ENCODE measurements at places on chromosomes 6 and 20.

DNA sequence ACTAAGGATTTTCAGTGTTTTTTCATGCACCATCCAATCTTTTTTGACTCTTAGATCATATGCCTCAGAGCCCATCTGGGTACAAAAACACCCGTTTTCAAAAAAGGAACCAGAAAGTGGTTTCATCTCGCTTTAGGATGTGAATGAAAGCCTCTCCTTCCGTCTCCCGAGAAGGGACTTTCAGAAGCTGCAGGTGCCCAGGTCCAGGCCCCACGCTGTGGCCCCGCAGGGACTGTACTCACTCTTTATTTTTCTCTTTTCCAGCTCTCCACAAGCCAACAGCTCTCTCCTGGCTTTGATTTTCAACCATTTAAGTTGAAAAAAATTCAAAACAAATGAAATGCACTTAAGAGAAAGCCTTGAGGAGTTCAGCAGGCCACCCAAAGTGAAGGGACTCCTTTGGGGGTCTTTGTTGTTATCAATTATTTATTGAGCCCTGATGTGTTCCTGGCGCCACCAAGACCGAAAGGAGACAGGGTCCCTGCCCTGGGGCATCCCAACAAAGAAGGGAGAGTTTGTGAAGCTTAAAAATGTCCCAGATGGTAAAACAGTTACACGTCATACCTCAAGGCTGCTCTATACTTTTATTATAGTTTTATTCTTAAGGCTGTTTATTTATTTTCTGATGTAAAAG, 467.3 kb downstream of the PREX1 start:
- no peak for DNase-seq

DNA sequence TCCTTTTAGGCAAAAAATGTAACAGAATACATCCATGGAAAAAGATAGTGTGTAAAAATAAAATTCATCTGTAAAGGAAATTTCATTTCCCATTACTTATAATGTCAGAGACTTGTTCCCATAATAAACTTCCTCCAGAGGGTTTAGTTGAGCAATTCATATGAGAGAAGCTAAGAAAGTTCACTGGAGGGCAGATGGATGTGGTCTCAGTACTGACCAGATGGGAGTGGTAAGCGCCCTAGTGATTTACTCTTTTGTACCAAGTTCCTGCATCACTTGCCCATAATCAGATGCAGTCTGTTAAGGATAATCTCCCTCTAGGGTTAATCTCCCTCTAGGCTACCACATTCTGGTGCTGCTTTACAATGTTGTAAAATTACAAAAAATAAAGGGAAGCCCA, 61.7 kb downstream of the ESF1 start:
- no peak for DNase-seq

DNA sequence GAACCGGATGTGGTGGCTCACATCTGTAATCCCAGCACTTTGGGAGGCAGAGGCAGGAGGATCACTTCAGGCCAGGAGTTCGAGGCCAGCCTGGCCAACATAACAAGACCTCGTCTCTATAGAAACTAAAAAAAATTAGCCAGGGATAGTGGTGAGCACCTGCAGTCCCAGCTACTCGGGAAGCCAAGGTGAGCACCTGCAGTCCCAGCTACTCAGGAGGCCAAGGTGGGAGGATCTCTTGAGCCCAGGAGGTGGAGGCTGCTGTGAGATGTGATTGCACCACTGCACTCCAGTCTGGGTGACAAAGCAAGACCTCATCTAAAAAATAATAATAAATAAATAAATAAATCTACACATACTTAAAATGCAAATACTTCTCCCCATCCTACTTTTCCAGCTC, 55.2 kb upstream of the TTPAL start:
- DNase-seq: no peak

- no peak for DNase-seq
Measured at GRCh38 chr6:108421366-108421765, 126.5 kb downstream of the AFG1L start.

DNA sequence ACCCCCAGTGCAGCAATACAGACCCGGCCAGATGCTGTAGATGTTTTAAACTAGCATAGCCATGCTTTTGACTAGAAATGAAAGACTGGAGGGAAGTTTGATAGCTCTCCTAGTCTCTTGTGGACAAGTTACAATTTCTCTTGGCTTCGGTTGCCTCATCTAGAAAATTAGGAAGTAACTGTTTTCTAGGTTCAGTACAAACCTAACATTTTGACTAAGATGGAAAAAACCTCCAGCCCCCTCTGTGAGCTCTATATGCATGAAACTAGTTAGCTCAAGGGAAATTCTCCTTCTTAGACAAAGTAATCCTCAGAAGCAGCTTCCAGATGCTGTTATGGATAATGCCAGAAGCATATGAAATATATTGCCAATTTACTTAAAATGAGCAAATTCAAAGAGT, 86.6 kb downstream of the RNF144B start:
- DNase-seq: no peak

- no peak for DNase-seq
Measured at GRCh38 chr20:5074232-5074674, 45.5 kb downstream of the PCNA start.

DNA sequence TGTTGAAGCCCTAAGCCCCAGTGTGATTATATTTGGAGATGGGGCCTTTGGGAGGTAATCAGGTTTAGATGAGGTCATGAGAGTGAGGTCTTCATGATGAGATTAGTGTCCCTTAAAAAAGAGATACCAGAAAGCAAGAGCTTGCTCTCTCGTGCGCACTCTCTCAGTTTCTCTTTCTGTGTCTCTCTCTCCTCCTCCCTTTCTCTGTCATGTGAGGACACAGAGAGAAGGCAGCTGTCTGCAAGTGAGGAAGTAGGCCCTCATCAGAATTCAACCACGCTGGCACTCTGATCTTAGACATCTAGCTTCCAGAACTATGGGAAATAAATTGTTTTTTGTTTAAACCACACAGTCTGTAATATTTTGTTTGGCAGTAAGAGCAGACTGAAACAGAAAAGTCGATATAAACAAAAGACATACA, 180.5 kb downstream of the IBTK start:
- DNase-seq: no peak

DNA sequence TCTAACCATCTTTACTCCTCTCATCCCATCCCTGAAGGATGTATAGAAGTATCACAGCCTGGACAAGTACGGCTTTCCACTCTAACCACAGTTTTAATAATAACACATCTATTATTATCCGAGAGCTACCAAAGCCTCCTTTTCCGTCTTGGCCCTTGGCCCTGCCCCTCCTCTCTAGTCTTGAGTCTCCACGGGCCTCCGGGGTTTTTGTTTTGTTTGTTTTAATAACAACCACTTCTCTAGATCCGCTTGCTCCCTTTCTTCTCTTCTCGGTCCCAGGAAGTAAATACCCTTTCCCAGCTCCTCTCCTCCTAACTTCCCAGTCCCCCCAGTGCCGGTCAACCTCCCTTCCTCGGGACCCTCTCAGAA, 661 bp downstream of the LCA5 start:
- DNase-seq: no peak

DNA sequence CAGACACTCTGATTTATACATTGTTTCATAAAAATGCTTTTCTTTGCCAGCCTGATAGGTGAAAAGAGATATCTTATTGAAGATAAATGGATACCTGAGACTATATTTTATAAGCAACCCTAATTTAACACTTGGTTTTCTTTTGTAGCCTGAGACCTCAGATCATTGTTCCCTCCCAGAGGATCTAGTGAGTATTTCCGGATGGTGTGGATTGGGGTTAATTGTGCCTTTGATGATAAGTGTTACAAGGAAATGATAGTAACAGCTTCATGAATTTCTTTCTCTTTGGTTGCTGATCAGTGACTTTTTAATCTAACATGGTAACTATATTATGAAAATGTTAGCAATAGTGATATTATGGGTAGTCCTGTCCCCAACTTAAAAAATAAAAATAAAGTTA, 30.4 kb downstream of the KDM1B start:
- DNase-seq: no peak

- DNase-seq: no peak
Measured at GRCh38 chr6:39053016-39053624, 4.5 kb downstream of the GLP1R start.

- DNase-seq: no peak
Measured at GRCh38 chr20:24572862-24573261, 103.4 kb downstream of the SYNDIG1 start.

DNA sequence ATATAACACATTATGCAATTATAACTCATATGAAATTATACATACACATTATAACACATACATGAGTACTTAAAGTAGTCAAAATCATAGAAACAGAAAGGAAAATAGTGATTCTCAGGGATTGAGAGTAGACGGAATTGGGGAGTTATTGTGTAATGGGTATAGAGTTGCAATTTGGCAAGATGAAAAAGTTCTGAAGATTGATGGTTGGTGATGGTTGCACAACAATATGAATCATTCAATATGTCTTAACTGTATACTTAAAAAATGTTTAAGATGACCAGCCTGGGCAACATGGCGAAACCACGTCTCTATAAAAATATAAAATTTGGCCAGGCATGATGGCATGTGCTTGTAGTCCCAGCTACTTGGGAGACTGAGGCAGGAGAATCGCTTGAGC, 372.7 kb downstream of the CDKAL1 start:
- no peak for DNase-seq

GRCh38 chr6:42352856-42353564, 98.7 kb downstream of the TRERF1 start:
- DNase-seq: no peak

DNA sequence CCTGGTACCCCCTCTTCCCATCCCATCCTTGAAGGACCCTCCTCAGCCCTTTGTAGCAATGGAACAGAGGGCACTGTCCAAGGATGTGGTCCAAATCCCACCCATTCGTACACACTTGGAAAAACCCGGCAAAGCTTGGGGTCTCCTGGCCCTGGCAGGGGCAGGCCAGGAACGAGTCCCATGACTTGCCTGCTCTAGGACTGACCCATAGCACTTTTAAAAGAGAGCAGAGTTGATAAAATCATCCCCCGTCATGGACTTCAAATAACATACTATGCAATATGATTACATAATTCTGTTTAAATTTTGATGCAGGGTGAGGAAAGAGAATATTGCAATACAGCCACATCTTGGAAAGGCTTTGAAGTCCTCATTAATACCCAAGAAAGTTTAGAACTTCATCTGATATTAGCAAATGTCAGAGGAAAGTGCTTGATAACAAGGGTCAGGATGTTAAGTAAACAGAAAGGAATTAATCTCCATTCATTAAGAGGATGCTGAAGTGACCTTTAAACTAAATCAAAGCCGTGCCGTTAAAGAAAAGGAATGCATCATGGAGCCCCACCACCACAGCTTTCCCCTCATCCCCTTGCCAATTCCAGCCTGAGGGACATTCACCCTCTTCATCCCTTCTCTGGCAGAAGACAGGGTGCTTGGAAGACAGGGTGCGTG, 60.7 kb upstream of the NXT1 start:
- DNase-seq: no peak

- DNase-seq: no peak
Measured at GRCh38 chr6:24069526-24069925, 56.5 kb upstream of the NRSN1 start.

GRCh38 chr6:5053864-5054244, 31.3 kb upstream of the PPP1R3G start:
- no peak for DNase-seq

GRCh38 chr20:9043364-9043763, 25.5 kb upstream of the PLCB4 start:
- DNase-seq: no peak

- no peak for DNase-seq
Measured at GRCh38 chr20:50368813-50369224, 141.4 kb upstream of the PTPN1 start.

GRCh38 chr6:43052842-43053544, 658 bp downstream of the CUL7 start:
- DNase-seq: no peak

- no peak for DNase-seq
Measured at GRCh38 chr6:135094403-135094821, 39.8 kb upstream of the HBS1L start.

DNA sequence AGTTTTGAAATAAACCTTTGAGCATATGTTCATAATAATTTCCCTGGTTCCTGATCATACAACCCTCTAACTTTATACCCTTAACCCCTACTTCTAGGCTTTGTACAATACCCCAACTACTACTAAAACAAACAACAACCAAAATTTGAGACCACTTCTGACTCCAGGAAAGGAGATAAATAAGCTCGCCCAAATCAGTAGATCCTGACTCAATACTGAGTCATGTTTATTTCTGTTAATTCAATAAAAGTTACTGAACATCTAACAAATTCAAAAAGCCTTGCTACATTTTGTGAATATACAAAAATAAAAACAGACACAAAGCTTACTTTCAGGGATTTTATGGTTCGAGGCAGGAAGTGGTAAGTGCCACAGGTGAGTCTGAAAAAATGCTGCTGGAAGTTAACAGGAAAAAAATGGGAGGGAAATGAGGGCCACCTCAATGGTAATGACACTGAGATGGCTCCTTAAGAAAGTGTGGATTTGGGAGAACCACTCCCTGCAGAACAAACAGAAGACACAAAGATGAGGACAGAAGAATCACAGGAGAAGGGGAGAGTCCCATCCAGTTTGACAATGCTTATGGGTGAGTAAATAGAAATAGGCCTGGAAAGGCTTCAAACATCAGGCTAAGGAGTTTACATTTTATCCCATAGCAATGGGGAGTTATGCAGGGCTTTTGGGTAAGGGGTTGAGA, 63.4 kb downstream of the DST start:
- no peak for DNase-seq

- DNase-seq: peak; percentile 62
Measured at GRCh38 chr6:27809939-27810767, 102.0 kb downstream of the OR2B2 start.

- peak; percentile 24 for DNase-seq
Measured at GRCh38 chr6:36204068-36204753, 7.7 kb downstream of the BRPF3 start.

- no peak for DNase-seq
Measured at GRCh38 chr20:18901980-18902737, 88.6 kb downstream of the SCP2D1 start.

GRCh38 chr6:56381801-56382251, 134.4 kb upstream of the COL21A1 start:
- no peak for DNase-seq

GRCh38 chr20:49916146-49917002, 1.0 kb upstream of the SPATA2 start:
- no peak for DNase-seq

DNA sequence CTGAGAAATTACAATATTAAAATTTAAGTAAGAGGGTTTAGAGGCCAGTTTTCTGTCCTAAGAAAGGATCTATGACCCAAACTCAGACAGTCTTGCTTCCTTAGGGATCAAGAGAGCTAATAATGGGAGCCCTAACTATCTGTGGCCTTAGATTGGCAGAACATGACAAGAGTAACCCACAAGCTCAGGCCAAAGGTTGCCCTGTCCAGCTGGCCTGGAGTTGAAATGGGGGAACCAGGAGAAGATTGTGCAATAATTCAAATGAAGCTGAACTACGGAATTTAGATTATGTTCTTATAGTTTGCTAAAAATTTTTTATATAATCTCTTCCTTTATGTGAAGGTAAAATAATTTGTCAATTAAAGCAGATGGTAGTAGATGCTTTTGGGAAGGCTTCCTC, 26.4 kb downstream of the LAMA4 start:
- no peak for DNase-seq

- DNase-seq: no peak
Measured at GRCh38 chr20:34925981-34926380, 29.6 kb downstream of the GSS start.

- DNase-seq: no peak
Measured at GRCh38 chr6:27866357-27867050, 45.7 kb downstream of the OR2B2 start.
